Activated CD8-positive, alpha-beta memory T cell treated with anti-CD3 and anti-CD28 coated beads, Interleukin-2, amount 50 U/mL, for 4 hours (primary cell): ENCODE measurements at places on chromosomes 2 and 18.
A peak's percentile ranks its signal among the peaks of the same experiment; 100 is the strongest.

DNA sequence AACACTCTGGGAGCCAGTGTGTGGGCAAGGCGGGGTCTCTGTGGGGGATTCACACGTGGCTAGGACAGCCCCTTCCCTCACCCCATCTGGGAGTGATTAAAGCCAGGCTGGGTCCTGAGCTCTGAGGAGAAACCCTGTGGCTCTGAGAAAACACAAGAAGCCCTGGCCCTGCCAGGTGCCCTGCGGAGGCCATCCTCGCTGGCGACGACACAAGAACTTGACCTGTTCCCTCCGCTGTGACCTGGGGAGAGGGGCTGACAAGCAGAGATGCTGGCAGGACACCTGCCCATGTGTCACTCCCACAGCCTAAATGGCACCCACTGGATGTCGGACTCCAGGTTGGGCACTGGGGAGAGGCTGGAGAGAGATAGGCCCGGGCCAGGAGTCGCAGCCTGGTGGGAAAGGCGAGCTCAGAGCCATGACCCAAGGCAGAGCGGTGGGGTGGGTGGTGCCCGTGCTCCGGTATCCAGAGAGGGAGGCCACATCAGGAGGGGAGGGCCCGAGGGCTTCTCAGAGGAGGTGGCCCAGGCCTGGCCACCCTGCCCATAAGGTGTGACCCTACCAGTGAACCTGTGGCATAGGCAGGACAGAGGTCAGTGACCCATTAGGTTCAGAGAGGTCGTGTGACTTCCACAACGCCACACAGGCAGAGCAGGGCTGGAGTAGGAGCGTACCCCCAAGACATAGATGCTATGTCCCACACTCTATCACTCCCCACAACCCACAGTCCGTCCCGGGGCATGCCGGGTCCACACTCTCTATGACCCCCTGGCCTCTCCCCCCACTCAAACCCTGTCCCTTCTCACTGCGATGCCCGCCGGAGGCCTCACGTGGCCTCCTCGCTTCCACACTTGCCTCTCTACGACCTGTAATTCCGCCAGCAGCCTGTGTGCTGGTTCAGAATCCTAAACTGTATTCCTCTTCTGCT is 59.4 kb upstream of the HPCAL1 start:
- DNase-seq, result peak; percentile 11

- no peak for DNase-seq
Measured at GRCh38 chr2:186559848-186560247, 30.0 kb upstream of the ITGAV start.

GRCh38 chr18:3524706-3525105 is 74.7 kb downstream of the TGIF1 start:
- no peak for DNase-seq

GRCh38 chr2:197947219-197947757 is 142.9 kb downstream of the PLCL1 start:
- DNase-seq, result no peak
